Hematopoietic multipotent progenitor cell (in vitro differentiated cells): ENCODE measurements at places on chromosomes 2 and 18.

DNA sequence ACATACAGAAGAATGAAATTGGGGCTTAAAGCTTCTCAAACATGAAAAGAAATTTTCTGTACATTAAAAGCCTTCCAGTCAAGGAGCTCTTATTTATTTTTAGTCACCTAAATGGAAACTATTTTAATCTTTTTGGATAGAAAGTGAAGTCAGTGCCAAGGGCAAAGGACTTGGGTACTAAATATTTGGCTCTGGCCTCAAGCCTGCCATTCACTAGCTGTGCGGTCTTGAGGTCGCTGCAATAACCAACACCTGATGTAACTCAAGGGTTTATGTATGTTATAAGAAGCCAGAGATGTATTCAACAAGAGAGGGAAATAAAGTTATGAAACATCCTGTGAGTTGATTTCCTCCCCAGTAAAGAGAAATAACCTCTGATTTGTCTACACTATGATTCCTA is 49.5 kb upstream of the LRATD1 start:
- no peak for DNase-seq

DNA sequence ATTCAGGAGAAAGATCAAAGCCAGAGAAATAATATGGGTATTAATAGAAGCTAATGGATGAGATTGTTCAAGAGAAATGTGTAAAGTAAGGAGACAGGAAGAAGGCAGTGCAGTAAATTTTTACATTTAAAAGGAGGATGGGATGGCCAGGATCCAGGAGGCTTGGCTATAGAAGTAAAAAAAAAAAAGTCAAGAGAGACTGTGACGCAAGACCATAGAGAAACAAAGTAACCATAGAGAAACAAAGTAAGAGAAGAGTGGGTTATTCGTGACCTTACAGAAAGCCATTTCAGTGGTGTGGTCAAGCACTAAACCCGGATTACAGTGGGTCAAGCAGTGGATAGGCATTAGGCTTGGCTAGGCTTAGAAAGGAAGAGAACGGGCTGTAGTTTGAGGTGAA is 10.5 kb upstream of the FAM171B start:
- no peak for DNase-seq

- no peak for DNase-seq
Observed at GRCh38 chr2:73963385-73964120, 21.2 kb upstream of the TET3 start.

DNA sequence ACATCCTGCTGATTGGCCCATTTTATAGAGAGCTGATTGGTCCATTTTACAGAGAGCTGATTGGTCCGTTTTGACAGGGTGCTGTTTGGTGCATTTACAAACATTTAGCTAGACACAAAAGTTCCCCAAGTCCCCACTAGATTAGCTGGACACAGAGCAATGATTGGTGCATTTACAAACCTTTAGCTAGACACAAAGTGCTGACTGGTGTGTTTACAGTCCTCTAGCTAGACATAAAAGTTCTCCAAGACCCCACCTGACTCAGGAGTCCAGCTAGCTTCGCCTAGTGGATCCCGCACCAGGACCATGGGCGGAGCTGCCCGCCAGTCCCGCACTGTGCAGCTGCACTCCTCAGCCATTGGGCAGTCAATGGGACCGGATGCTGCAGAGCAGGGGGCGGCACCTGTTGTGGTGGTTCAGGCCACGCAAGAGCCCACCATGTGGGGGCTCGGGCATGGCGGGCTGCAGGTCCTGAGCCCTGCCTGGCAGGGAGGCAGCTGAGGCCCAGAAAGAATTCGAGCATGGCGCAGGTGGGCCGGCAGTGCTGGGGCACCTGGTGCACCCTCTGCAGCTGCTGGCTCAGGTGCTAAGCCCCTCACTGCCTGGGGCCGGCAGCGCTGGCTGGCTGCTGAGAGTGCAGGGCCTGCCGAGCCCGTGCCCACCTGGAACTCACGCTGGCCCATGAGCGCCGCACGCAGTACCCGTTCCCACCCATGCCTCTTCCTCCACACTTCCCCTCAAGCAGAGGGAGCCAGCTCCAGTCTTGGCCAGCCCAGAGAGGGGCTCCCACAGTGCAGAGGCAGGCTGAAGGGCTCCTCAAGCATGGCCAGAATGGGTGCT is 713.2 kb upstream of the GYPC start:
- DNase-seq: no peak

- no peak for DNase-seq
Observed at GRCh38 chr2:196783431-196784094, 15.9 kb downstream of the GTF3C3 start.

- no peak for DNase-seq
Observed at GRCh38 chr18:22015156-22015555, 154.2 kb upstream of the GATA6 start.

- DNase-seq: no peak
Observed at GRCh38 chr2:176873403-176873802, 339.2 kb upstream of the HNRNPA3 start.

- DNase-seq: no peak
Observed at GRCh38 chr2:174581491-174581890, 16.1 kb downstream of the WIPF1 start.

DNA sequence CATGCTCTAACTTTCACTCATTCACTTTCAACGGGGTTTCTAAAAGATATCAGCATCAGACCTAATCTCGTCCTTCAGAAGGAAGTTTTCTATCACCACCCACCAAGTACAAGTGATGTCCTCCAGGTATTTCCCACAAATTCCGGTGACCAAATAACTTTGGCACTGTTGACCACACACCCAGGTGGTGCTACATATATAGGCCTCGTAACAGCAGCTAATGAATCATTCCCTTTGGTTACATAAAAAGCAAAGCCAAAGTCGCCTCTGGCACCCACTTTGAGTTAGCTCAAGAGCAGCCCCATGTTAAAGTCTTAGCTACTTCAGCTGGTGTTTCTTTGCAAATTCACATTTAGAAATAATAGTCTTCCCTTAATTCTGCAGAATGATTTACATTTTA is 138.2 kb upstream of the OSR1 start:
- DNase-seq: no peak

DNA sequence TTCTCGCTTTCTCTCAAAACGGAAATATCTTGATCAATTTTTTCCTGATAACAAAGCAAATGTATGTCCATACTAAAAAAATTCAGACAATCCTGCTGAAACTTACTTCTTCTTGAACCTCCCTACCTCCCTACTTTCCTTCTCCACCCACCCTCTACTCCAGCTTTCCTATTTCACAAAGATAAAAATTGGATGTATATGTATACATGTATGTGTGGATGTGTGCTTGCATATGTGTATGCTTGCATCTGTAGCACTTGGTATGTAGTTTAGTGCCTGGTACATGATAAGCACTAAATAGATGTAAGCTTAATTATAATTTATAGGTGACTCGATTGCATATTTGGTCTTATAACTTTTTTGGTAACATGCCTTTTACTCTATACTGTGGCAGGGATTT is 167.5 kb upstream of the ITGA4 start:
- DNase-seq: no peak

DNA sequence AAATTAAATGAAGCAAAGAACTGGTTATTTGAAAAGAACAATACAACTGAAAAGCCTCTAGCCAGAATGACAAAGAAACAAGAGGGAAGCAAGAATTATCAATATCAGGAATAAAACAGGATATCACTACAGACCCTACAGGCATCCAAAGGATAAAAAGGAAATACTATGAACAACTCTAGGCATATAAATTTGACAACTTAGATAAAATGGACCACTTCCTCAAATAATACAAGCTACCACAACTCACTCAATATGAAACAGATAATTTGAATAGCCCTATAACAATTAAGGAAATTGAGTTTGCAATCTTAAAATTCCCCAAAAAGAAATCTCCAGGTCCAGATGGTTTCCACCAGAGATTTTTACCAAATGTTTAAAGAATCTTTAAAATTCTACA is 19.8 kb downstream of the RPRD1A start:
- DNase-seq: no peak

GRCh38 chr18:45541421-45541820 is 73.9 kb upstream of the SLC14A2 start:
- no peak for DNase-seq

DNA sequence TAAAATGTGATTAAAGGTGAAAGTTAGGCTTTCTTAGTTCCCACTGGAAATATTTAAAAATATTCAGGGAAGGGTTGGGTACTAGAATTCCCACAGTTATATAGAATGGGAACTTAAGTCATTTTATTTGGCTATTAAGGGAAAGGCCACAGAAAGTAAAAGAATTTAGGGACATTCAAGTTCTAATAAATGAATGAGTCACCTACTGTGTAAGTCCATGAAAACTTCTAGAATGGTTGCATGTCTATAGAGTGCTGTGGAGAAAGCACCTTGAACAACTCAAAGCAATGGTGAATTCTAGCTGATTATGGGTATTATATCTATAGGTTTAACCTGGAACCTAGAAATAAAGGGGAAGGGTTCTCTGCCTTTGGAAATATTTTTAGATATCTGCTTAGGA is 28.1 kb upstream of the SLC4A10 start:
- no peak for DNase-seq

- no peak for DNase-seq
Observed at GRCh38 chr2:127404466-127405254, 13.6 kb upstream of the PROC start.

GRCh38 chr2:10518470-10519393 is 70.6 kb upstream of the ODC1 start:
- no peak for DNase-seq

DNA sequence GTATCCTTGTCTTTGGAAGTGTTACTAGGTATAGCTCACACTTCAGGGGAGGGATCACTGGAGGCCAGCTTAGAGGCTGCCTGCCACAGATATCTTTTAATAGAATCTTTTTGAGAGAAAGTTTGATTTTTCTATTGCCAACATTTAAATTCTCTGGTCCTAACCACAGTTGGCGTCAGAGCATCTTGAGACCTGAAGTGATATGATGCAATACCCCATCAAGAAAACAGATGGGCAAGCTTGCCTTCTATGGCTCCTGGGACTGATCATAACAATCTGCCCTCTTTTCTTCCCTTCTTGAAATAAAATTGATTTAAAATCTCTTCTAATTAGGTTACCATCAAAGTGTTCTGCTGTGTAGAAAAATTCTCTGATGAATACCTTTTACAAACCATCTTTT is 105.5 kb upstream of the ACKR3 start:
- DNase-seq: no peak

GRCh38 chr2:37590119-37590571 is 81.3 kb downstream of the CDC42EP3 start:
- no peak for DNase-seq

- peak; percentile 71 for DNase-seq
Observed at GRCh38 chr2:53913721-53914120, 54.0 kb upstream of the GPR75 start.

- peak; percentile 42 for DNase-seq
Observed at GRCh38 chr18:8290435-8290834, 318.8 kb upstream of the RAB12 start.

DNA sequence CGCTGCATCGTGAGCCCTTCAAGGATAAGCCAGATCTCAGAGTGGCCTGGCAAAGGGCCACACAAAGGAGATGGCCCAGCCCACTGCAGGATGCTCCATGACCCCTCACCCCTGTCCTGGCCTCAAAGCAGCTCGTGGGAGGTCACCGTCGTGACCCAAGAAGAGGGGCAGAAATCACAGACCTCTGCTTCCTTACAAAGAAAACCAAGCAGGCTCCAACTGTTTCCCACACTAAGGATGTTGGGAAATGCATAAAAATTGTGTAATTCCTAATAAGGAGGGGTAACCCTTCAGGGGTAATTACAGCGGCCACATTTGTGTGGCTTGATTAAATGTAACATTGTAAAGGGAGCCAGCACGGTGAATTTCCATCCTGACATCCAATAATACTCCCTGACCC is 102.3 kb downstream of the BOD1L2 start:
- no peak for DNase-seq

- no peak for DNase-seq
Observed at GRCh38 chr2:70181363-70181956, 9.4 kb downstream of the C2orf42 start.

- DNase-seq: no peak
Observed at GRCh38 chr2:221549143-221549542, 23.0 kb downstream of the EPHA4 start.

- no peak for DNase-seq
Observed at GRCh38 chr2:142848023-142848606, 29.3 kb upstream of the KYNU start.

DNA sequence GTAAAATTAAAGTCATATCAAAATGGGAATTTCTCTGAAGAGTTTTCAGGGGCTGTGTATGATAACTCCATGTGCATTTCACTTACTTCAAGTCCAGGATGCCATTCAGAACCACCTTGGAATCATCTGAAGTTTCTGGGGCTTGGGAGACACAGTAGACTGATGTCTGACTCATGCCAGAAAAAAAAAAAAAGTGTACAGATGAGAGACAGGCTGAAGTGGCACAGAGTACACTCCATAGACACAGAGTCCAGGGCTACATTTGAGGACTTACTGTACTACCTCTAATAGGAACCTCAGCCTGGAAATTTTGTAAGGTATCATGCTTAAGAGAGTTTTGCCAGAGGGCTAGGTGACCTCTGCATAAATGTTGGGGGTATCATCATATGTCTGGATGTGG is 92.0 kb downstream of the SS18 start:
- DNase-seq: no peak

- DNase-seq: no peak
Observed at GRCh38 chr18:1056404-1056803, 151.7 kb downstream of the ADCYAP1 start.

GRCh38 chr2:41949091-41949882 is 98.5 kb upstream of the PKDCC start:
- no peak for DNase-seq

- DNase-seq: no peak
Observed at GRCh38 chr2:190098851-190099250, 36.3 kb upstream of the MSTN start.

GRCh38 chr18:39705362-39705761 is 2139.8 kb upstream of the CELF4 start:
- no peak for DNase-seq

- DNase-seq: no peak
Observed at GRCh38 chr2:169294001-169294675, 68.2 kb downstream of the LRP2 start.

DNA sequence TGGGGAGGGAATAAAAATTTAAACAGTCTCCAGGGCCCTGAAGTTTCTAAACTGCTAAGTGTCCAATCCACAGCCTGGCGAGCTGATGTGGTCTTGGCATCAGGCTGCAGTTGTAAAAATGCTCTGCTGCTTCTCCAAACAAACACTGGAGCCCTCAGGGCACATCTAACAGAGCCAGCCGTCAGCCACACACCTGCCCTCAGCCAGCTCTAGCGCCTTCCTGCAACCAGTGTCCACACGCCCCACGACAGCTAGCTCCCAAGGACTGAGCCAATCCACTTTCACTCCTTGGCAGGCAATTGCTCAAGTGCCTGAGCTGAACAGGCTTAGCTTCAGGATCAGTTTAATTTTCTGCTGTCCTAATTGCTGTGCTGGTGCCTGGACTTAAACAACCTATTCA is 446.4 kb upstream of the RAB12 start:
- no peak for DNase-seq

- no peak for DNase-seq
Observed at GRCh38 chr2:202122980-202123720, 50.1 kb downstream of the KIAA2012 start.

DNA sequence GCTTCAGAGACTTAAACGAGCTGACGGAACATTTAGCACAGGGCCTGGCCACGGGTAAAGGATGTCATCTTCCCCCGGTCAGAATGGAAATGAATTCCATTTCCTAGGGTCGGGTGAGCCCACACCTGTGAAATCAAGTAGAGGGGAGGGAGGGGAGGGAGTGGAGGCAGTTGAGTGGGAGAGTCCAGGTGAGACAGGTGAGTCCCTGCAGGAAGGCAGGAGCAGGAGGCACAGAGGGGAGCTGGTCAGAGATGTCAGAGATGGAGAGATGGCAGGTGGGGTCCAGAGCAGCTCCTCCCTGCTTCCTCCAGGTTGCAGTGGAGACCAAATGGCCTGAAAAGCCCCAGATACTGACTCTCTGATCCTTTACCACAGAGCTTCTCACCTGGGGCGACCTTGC is 55.2 kb downstream of the SH3BP4 start:
- DNase-seq: no peak
